ENCODE measurements at places on chromosomes 5 and 9.
A peak's percentile ranks its signal among the peaks of the same experiment; 100 is the strongest.

- DNase-seq, result peak; percentile 57
These were observed 246.5 kb downstream of the PTPRD start for GRCh38 chr9:10366171-10366779.

DNA sequence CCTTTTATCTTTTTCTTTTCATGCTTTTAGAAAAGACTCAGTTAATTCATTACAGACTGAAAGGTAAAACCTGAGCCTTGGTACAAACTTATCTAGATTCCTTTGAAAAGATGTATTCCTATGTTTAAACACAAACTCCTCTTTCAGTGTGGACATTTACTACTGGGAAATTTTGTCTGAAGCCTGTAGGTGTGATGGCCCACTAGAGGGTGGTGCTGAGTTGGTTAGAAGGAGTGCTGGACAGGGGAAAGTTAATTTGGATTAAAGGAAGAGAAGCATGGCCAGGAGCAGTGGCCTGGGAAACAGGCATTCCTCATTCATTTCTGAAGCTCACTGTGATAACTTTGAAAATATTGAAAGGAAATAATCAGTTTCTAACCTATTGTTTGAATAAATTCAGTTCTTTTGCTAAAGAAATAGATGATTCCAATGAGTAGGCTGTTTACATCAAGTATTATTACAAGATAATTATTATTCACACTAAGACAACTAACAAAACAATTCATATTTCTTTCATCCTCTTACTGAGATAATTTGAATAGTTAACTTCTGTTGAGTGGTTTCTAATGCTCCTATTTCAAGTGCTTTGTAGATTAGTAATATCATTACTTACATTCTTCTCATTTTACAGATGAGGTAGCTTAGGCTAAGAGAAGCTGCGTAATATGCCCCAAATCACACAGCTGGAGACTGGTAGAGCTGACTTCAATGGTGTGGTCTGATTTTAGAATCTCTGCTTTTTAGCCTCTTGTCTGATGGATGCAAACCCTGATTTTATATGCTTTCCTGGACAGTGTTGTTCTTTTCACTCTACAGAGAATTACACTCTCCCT lies 150.9 kb downstream of the ADGRV1 start:
- DNase-seq, result peak; percentile 46

DNA sequence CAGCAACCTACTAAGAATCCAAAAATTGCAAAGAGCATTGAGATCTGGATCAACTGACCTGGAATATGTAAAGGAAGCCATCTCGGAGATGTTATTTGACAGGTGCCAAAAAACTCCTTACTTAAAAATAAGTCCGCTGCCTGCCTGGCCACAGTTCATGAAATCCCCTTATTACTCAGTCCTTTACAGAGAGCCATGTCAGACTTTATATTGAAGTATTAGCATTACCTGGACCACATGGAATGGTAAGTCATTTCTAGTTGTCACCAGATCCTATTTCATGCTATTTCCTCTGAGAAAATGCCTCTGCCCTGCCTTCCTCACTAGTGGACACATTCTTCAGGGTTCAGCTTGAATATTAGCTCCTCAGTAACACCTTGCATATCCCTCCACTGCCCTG lies 115.7 kb downstream of the DEPDC1B start:
- DNase-seq, result no peak

DNA sequence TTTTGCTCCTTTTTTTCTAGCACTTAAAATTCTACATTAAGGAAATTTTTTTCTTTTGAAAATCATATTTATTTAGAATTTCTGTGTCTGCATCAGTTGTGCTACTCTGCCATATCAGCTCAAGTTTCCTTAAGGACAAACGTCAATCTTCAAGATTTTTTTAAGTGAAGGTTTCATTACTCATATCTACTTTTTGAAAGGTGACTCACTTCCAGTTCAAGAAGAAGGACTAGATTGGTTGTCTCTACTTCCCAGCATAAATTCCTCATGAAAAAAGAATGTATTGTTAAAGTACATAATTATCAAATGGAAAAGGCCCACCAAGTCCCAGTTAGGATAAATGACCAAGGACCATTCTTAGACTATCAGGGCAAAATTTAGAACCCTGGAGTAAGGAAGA lies 626.5 kb downstream of the DMRTA1 start:
- DNase-seq, result peak; percentile 15

GRCh38 chr9:35481347-35481975 lies 8.4 kb upstream of the RUSC2 start:
- DNase-seq, result peak; percentile 71

DNA sequence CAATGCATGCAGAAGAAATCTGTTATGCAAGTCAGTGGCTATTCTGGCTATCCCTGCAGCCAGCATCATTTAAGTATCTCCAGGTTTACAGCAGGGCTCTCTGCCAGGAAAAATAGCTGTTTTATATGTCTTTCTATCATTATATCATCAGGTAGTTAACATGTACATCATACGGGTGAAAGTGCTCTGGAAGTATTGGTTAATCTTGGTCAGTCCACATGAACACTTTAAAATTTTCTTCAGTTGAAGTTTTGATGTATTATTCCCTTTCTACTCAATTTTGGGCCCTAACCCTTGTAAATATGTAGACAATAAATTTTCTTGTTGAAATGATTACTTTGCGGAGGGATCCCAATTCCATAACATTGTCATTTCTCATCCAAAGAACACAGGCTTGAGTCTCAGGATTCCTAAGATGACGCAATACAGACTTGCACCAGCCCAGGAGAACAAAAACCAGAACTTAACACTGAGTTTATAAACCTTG lies 67.5 kb downstream of the SEMA6A start:
- no peak for DNase-seq

DNA sequence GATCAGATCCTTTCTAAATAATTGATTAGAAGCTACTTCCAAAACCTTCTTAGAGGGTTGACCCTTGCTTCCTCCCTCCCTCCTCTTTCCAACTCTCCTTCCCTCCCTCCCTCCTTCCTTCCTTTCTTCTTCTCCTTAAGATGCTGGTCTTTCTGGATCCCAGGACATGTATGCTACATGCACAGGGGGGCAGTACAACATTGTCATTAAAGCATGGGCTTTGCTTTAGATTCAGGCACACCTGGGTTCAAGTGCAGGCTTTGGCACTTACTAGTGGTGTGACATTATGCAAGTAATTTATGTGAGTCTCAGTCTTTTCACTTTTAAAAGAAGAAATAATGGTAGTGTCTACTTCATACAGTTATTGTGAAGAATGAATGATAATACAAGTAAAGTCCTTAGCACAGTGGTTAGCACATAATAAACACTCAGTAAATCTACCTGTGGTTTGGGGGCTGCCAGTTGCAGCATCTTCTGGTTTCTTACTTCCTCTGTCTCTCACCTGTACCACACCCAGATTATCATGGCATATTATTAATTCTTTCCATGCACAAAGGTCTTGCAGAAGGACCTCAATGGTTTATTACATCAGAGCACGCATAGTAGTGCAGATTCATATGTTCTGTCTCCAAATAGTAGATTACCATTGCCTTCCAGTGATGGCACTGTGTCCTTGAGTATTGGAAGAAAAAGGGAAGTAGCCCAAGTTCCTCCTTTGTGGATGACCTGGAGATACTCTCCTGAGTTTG lies 154.1 kb downstream of the ARHGAP26 start:
- no peak for DNase-seq

- DNase-seq, result peak; percentile 96
These were observed 359.2 kb upstream of the ACTBL2 start for GRCh38 chr5:57841676-57842363.

GRCh38 chr5:56172241-56172640 lies 60.9 kb downstream of the ANKRD55 start:
- peak; percentile 33 for DNase-seq

DNA sequence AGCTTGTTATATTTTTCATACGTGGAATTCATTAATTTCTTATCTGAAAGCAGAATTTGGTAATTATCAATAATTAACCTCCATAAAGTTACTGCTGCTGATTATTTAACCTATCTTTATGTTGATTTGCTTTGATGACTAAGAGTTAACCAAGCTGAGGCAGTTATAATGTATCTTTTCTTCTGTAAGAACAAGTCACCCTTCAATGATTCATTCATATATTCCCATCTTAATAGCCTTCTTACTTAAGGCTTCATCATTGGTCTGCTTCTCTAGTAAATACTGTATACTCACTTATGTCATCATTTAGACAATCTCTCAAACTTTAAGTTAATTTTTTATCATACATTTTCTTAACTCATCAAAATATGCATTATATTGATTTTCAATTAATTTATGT lies 592.2 kb downstream of the ANXA1 start:
- DNase-seq, result no peak

DNA sequence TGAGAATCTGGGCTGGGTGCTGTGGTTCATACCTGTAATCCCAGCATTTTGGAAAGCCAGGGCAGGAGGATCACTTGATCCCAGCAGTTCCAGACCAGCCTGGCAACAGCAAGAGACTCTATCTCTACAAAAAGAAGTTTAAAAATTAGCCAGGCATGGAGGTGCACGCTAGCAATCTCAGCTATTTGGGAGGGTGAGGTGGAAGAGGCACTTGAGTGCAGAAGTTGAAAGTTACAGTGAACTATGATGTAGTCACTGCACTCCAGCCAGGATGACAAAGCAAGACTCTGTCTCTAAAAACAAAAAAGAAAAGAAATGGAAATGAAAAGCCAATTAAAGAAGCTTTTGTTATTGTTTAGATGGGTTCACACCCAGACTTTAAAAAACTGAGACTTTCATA lies 131.6 kb upstream of the RASA1 start:
- no peak for DNase-seq

All from endothelial cell of umbilical vein (primary cell).